ENCODE measurements at places on chromosomes 4 and X. TPM values are rescaled to one million over a fixed set of nuclear protein-coding genes. Genes with fewer than 3 reads are reported as not detected.

NPNT gene
- total RNA-seq = 4.4 TPM

CSAG3 gene
- not detected for total RNA-seq

FGFRL1 gene
- total RNA-seq = 48.2 TPM

MBNL3 gene
- 1.0 TPM for total RNA-seq

CT45A8 gene
- total RNA-seq = not detected
